ENCODE measurements at places on chromosomes 2 and 18.

DNA sequence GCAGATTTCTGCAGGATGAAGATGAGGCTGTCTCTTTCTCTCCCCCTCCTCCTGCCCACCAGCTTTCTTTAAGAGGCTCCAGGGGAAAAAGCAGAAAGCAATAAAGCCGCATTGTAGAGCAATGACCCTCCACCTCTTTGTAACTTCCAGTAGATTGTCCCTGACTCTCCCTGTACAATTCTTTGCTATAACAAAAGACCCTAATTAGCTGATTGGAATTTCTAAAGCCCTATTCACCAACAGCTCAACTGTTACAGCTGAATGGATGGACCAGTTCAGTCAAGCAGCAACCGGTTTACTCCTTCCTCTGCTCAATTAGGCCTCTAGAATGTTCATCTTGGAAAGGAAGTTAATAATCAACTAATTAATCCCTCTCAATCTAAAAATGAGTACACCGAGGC, 301.0 kb downstream of the STK39 start:
- no peak for DNase-seq

DNA sequence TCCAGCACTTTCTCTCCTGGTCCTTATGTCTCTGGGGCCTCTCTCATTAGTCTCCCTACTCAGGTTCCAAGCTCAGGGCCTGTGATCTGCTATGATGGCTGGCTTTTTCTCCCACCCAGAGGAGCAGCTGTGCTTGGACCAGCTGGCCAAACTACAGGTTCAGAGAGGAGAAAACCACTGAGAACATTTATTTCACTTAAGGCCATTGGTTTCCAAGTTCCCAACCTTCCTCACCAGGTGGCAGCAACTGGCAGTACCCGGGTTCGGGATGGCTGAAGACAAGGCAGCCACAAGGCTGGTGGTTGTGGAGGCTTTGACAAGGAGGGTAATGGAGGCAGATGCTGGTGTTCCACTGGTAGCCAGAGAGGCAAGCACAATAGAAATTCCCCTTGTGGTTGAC, 29.9 kb upstream of the SELENOI start:
- DNase-seq, result no peak

GRCh38 chr2:208042450-208042849, 17.1 kb upstream of the PLEKHM3 start:
- no peak for DNase-seq

DNA sequence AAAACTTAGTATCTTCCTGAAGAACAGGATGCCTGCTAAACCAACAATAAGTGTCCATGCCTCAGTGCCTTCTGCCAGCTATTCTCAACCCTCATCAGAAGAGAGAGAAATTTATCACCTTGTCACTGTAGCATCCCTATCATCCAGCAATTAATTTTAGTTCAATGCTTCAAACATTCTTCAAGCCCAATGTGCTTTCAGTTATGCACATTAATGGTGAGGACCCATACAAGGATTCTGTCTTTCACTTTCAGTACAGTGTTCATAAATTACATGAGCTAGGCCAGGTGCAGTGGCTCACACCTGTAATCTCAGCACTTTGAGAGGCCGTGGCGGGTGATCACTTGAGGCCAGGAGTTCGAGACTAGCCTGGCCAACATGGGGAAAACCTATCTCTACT, 47.0 kb upstream of the MSH6 start:
- no peak for DNase-seq

DNA sequence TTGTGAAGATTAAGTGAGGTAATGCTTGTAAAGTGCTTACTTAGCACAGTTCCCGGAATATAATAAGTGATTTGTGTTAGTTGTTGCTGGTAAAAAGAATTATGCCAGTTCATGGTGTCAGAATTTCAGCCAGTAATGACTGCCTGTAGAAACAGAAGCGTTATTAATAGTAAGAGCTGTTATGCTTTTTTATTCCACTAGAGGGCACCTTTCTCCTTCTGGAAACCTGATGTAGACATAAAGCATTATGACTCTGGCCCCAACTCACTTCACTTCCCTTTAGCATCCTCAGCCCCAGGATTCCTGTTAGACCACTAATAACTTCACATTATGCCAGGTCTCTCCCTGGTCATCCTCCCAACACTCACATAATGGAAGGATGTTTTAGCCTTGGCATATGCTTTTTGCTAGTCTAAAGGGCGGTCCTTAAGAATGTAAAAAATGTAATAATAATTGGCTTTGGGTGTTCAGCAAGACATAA, 34.9 kb downstream of the C18orf54 start:
- no peak for DNase-seq

DNA sequence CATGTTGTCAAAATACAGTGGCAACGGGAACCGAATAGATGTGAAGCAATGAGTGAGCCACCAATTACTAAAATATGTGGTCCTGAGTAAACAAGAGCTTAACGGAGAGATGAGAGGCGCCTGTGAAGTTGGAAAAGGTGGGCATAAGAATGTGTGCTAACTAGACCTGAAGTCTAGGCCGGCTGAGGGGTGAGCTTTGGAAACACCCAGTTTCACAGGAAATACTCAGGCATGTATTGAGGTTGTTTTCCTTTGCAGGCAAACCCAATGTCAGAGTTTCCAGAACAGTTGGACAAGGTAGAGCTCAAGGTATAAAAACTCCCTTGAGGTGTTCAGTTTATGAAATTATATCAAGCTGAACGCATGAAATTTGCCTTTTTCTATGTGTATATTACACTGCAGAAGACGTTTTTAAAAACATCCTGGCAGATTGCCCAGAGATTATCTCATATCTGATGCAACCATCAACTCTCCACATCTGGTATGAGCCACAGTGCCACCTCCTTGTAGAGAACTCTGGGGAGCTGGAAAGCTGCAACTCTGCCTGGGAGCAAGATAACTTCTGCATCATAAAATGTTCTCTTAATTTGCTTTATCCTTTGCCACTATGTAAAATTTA, 3.9 kb upstream of the WDSUB1 start:
- no peak for DNase-seq

DNA sequence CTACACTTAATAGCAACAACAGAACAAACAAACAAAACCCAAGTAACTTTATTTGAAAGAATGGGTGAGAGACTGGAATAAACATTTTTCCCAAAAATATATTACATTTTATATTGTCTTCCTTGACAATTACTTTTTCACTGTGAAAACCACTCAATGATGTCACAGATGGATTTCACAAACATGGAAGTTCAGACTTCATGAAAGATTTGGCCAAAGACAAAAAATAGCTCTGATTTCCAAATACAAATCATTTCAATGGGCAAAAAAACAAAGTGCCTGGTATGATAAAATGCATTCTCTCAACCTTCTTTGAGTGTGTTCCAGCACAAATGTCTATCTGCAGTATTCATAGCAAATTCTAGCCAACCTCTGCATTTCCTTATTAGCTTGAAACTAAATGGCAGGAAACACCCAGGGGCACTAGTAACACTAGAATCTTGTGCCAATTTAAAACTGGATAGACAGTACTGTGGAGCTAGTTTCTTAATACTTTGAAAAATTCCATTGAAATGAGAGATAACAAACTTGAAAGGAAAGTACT, 28.5 kb upstream of the NAPG start:
- no peak for DNase-seq

DNA sequence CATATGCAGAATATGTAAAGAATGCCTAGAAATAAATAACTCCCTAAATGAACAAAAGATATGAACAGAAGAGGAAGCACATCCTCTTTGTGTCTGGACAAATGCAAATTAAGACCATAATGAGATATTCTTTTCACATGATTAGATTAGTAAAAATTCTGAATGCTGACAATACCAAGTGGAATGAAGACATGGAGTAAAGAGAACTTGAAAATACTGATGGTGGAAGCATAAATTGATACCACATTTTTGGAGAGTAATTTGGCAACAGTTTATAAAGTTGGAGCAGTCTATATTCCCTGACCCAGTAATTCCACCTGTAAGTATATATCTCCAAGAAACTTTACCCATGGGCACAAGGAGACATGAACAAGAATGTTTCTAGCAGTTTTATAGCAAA, 130.0 kb downstream of the CAPN13 start:
- DNase-seq, result no peak

DNA sequence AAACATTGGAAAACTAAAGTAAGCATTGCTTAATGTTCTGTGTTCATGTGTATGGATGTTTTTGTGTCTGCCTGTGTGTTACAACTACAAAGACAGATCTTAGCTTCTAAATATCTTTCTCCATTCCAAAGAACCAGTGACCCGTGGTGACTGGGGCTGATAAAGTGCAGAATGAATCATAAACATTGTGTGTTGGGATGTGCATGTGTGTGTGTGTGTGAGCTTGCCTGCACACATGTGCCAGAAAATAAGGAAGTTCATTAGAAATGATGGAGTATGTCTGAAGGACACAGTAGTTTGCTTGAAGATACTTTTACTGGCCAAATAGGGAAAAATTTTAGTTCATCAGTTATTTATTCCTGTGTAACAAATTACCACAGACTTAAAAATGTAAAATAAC, 756.6 kb upstream of the CELF4 start:
- DNase-seq, result no peak

- no peak for DNase-seq
Measured at GRCh38 chr2:217636991-217637561, 365.7 kb downstream of the TNS1 start.

GRCh38 chr2:159608723-159609308, 7.5 kb downstream of the BAZ2B start:
- no peak for DNase-seq

- no peak for DNase-seq
Measured at GRCh38 chr2:36277146-36277808, 78.3 kb upstream of the CRIM1 start.

- DNase-seq, result no peak
Measured at GRCh38 chr2:84874381-84875212, 6.3 kb downstream of the TRABD2A start.

DNA sequence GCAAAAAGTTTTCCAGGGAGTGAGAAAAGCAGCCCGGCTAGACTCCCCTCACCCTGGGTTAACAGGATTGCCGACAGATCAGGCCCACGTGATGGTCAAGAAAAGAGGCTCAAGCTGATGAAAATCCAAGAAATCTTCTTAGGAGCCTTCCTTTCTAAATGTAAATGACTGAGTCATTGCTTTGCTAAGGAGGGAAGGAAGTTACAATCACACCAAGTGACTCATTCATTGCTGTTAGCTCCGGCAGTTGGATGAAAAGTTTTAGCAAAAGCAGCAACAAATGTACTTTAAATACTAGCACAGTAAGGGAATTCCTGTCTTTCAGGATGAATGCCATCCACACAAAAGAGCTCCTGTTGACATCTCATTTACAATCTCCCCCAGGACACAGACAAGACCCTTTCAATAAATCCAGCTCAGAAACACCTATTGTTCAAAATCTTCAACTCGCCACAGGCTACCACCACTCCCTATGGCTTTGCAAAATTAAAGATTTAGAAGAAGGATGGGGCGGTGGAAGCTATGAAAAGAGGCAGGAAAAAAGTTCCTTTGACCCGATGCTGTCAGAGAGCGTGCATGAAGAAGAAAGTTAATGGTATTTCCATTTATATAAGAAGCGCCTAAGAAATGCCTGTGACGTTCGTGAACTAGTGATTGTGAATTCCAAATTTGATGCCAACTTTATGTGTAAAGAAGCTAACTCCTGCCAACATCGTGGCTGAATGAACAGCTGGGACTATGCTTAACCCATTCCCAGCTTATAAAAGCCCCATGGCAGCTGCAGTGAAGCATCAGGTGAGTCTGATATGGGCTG, 153.7 kb downstream of the TGIF1 start:
- peak; percentile 87 for DNase-seq

DNA sequence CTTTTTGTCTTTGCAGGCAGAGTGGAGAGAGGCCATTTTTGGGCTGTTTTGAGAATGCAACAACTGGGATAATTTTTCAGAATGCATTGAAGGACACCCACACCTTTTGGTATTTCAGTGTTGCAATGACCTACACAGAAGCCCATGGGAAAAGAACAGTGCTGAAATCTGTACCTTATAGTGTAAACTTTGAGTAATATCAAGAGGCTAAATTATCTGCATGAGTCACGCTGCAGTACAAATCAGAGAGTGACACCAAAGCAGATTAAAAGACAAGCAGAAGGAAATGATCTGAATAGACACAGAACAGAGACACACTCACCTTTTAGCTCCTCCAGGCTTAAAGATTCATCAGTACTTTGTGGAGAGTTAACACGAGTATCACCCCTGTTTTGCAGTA, 265.3 kb downstream of the PAX3 start:
- no peak for DNase-seq

DNA sequence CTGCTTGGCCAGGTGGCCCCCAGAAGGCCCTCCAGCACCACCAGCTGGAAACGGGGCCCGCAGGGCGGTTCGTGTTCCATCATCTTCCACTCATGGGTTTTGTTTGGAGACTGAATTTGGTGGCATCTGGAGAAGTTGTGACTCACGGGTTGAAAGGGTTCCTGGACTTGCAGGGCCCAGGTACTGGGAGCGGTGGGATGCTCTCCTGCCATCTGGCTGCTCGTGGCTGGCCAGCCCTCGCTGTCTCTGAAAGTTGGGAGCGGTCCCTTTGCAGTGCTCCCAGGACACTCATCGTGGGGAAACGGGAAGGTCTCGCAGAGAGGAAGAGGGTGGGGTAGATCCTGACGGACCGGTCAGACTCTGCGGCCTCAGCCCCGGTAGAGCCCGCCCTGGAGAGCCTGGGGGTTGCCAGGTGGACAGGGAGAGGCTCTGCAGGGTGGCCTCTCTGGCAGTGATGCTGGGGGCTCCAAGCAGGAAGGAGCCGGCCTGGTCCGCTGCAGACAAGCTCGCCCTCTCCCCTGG, 47.5 kb downstream of the TWIST2 start:
- no peak for DNase-seq

DNA sequence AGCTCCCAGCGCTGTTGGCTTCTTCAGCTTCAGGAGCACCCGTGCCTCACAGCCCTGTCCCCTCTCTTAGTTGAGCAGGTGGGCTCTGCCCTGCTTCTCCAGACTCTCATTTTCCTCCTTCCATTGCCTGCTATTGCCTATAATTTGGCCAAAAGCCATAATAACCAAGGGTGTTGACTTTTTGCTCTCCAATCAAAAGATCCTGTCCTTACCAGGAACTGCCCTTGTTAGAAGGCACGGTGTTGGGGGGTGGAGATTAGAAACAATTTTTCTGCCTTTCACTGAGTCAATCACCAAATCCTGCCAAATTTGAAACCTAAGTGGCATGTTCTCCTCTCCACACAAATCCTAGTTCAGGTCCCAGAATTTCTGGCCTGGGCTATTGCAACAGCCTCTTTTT, 16.7 kb upstream of the PDIA6 start:
- DNase-seq, result no peak

All from hippocampal formation (tissue), 2 donors.